M059J (cell line): ENCODE measurements at places on chromosomes 7 and 10.

GRCh38 chr7:116963234-116963633 is 9.9 kb downstream of the ST7 start:
- no peak for DNase-seq

- DNase-seq, result no peak
Measured at GRCh38 chr7:155700847-155701246, 56.4 kb downstream of the RBM33 start.

DNA sequence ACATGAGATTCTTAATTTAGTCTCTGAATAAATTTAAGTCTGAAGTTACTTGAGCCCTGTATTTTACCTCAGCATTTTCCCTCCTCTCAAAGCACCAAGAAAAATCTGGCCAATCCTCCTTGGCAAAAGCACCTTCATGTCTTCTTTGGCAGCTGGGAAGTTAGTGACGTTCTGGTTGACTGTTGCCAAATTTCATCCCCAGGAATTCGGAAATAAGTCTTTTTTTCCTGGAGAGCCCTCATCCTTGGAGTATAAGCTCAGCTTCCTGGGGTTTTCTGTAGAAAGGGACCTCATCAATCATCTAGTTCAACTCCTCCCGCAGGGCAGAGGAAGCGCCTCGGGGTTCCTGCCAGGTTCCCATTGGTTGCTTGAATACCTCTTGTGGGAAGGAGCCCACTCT is 377.6 kb downstream of the PHTF2 start:
- peak; percentile 70 for DNase-seq

- DNase-seq, result peak; percentile 47
Measured at GRCh38 chr10:62475551-62475950, 101.4 kb downstream of the ZNF365 start.

- peak; percentile 74 for DNase-seq
Measured at GRCh38 chr7:138278601-138279000, 181.5 kb upstream of the TRIM24 start.

GRCh38 chr7:138935465-138936011 is 45.7 kb downstream of the KIAA1549 start:
- DNase-seq, result peak; percentile 96

- DNase-seq, result peak; percentile 85
Measured at GRCh38 chr7:131501422-131501821, 55.0 kb downstream of the PODXL start.

DNA sequence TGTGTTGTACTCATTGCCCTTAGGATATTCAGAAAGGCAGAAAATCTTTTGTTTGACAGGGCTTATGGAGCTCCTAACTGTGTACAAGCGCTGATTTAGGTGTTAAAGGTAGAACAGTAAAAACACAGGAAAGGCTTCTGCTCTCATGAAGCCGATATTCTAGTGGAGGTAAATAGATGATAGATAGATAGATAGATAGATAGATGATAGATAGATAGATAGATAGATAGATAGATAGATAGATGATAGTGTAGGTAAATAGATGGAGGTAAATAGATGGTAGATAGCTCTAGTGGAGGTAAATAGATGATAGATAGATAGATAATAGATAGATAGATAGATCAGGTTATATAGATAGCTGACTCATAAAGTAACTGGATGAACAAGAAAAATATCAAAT is 39.4 kb upstream of the NPY start:
- no peak for DNase-seq

- no peak for DNase-seq
Measured at GRCh38 chr7:150648353-150649079, 16.3 kb upstream of the GIMAP6 start.

DNA sequence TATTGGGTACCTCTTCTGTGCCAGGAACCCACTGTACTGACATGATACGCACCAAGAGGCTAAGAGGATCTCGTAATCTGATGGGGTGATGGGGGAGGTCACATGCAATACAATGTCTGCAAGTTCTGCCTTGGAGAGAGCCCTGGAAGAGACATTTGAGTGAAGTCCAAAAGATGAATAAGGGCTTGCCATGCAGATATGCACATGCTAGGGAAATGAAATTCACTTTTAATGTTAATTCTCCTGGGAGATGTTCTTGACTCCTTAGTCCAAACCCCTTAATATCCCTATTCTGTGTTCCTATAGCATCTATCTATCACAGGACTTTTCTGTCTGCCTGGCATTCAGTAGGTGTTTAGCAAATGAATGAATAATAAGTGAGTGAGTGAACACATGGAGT is 54.0 kb upstream of the GLCCI1 start:
- DNase-seq, result no peak

- DNase-seq, result no peak
Measured at GRCh38 chr7:158957921-158958491, 101.6 kb downstream of the DYNC2I1 start.

- peak; percentile 87 for DNase-seq
Measured at GRCh38 chr7:112192236-112193154, 13.7 kb downstream of the DOCK4 start.

- peak; percentile 62 for DNase-seq
Measured at GRCh38 chr10:14553448-14553847, 221.2 kb downstream of the FAM107B start.

GRCh38 chr7:140156460-140157080 is 20.2 kb downstream of the KDM7A start:
- no peak for DNase-seq

DNA sequence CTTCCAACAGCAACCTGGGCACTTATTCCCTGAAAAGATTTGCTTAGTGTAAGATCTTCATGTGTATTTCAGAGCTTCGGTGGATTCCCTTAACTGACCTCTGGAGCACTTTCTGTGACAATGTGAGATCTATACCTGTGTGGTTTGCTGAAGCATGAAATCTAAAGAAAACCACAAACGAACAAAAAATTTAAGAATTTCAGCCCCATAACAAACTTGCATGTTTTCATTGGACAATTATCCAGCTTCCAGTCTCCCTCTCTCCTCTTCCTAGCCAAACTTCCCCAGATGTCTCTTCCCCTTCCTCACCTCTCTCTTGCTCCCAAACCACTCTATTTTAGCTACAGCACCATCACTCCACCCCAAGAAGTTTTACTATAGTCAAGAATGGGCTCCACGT is 279.9 kb upstream of the SORCS1 start:
- no peak for DNase-seq

- no peak for DNase-seq
Measured at GRCh38 chr7:154577141-154577873, 425.6 kb downstream of the PAXIP1 start.

- peak; percentile 64 for DNase-seq
Measured at GRCh38 chr7:31735991-31736982, 49.3 kb downstream of the PPP1R17 start.

- DNase-seq, result no peak
Measured at GRCh38 chr7:412313-412710, 107.3 kb downstream of the PDGFA start.

- DNase-seq, result no peak
Measured at GRCh38 chr10:82267465-82267864, 392.5 kb downstream of the NRG3 start.

DNA sequence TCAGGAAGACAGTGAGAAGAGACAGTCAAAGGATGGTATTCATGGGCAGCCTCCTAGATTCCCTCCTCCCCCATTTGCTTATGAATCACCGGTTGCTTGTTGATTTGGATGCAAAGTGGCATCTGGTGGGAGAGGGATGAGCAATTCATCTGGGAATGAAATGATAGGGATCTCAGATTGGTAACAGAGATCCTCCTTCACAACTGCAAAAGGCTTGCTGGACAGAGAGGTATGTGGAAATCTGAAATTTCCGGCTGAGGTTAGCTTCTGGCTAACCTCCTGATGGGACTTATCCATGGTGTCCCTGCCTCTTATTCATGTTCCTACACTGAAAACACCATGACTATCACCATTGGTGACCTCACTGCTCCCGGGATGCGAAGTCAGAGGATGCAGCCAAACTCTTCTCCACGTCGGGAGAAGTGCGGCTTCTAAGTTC is 48.4 kb upstream of the PODXL start:
- DNase-seq, result peak; percentile 98

GRCh38 chr7:99006739-99007424 is 128.6 kb downstream of the TRRAP start:
- DNase-seq, result no peak

- no peak for DNase-seq
Measured at GRCh38 chr10:12484002-12484918, 134.9 kb downstream of the CAMK1D start.

DNA sequence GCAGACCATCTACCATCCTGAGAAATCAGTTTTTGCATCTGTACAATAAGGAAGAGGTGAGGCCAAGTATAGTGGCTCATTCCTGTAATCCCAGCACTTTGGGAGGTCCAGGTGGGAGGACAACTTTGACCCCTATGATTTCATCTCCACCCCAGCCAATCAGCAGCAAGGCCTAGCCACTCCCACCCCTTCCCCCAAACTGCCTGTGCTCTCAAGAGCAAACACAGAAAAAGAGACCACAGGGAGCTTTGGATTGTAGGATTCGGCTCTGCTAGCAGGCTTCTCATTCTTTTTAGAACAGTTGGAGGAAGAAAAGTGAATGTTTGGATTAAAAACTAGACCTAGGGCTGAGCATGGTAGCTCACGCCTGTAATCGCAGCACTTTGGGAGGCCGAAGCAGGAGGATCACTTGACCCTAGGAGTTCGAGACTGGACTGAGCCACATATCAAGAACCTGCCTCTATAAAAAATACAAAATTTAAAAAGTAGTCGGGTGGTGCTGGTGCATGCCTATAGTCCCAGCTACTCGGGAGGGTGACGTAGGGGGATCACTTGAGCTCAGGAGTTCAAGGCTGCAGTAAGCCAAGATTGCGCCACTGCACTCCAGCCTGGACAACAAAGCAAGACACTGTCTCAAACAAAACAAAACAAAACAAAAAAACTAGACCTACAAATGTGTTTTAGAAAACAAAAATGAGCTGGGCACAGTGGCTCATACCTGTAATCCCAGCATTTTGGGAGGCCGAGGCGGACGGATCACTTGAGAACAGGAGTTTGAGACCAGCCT is 25.1 kb upstream of the PROSER2 start:
- no peak for DNase-seq

DNA sequence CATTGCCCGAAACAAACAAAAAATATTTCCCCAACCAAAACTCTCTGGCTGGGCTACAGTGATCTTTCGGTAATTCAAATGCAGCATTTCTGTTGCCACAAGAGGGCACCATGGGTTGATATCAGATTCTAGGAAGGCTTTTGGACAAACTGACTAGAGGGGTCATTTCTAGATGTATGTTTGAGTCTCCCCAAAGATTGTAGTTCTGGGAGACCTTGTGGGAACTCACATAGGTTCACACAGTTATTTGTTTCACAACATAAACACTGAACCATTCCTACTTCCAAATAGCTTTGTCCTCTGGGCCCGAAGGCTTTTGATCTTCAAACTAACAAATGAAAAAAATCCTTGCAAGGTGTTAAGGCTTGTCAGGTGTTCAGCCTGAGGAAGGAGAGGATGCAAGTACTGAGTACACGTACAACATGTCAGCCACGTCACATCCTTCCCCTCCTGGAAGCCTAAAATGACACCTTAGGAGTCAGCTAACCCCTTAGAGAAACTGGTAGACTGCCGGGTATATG is 37.0 kb upstream of the IL15RA start:
- peak; percentile 41 for DNase-seq

- DNase-seq, result no peak
Measured at GRCh38 chr7:135251496-135252391, 18.1 kb downstream of the STRA8 start.

DNA sequence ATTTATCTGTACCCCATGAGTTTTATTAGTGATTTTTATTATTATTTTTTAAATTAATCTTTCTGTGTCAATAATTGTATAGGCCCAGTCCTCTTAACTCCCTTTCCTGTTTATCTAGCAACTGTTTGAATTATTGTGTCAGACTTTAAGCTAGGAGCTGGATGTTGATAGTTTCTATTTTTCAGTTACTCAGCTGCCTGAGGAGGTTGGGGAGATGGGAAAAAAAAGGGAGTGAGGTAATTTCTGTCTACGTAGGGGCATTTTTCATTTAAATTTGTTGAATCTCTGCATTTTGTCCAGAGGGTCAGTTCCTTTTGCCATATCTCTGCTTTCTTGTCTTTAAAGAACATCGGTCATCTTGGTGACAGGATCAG is 5.0 kb upstream of the ZNF518A start:
- DNase-seq, result no peak

GRCh38 chr10:129494176-129494575 is 27.1 kb downstream of the MGMT start:
- no peak for DNase-seq

GRCh38 chr10:103504181-103504783 is 10.8 kb downstream of the NEURL1 start:
- DNase-seq, result peak; percentile 98

DNA sequence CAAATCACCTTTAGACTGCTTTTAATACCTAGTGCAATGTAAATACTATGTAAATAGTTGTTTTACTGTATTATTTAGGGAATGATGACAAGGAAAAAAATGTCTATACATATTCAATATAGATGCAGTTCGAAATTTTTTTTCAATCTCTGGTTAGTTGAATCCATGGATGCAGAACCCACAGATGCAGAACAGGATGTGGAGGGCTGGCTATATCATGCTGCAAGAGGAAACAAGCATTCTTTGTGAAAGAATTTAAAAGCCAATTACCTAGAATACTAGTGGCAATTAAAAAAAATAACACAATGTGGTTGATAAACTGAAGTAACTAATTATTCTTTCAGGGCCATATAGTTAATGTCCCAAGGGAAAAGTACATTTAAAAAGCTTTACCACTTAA is 170.4 kb downstream of the ZNF438 start:
- no peak for DNase-seq

DNA sequence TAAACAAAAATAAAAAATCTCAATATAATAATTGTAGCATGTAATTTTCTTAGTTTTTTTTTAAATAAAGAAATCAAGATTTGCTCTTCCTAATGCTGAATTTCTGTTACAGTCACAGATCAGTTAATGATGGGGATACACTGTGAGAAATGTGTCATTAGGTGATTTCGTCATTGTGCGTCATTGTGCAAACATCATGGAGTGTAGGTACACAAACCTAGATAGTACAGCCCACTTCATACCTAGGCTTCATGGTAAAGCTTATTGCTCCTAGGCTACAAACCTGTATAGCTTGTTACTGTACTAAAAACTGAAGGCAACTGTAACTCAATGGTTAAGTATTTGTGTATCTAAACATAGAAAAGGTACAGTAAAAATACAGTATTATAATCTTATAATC is 74.4 kb upstream of the LSM8 start:
- no peak for DNase-seq

DNA sequence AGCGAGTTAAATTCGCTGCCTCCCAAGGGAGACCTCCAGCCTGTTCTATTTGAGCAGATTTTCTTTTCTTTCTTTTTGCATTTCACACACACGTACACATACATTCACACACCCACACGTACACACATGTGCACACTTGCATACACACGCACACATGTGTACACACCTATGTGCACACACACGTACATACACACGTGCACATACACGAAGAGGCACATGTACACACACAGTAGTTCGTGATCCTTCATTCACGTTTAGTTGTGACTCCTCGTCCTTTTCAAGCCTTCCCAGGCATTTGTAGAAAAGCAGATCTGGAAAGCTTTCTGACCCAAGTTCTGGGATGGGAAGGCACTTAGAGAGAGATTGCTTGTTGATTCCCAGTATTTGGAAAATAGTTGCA is 290.8 kb upstream of the COBL start:
- DNase-seq, result no peak
